ENCODE measurements at places on chromosomes 2 and 18.

DNA sequence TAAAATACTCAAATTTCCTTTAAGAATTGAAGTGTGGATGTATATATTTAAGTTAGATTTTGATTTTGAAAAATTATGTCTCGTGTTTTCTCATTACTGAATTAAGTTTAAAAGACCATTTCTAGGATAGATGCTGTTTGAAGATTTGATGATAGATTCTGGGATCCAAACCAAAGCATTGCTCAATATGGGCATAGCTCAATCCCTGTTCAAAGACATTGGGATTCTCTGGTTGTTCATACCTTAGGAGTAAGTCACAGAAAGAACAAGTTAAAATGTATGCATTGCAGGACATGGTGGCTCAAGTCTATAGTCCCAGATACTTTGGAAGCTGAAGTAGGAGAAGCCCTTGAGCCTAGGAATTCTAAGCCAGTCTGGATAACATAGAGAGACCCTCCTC, 622.3 kb downstream of the ADCYAP1 start:
- no peak for DNase-seq

- no peak for DNase-seq
Measured at GRCh38 chr2:6909431-6910385, 7.5 kb upstream of the RNF144A start.

GRCh38 chr2:62817995-62818713, 112.6 kb downstream of the EHBP1 start:
- DNase-seq: no peak

DNA sequence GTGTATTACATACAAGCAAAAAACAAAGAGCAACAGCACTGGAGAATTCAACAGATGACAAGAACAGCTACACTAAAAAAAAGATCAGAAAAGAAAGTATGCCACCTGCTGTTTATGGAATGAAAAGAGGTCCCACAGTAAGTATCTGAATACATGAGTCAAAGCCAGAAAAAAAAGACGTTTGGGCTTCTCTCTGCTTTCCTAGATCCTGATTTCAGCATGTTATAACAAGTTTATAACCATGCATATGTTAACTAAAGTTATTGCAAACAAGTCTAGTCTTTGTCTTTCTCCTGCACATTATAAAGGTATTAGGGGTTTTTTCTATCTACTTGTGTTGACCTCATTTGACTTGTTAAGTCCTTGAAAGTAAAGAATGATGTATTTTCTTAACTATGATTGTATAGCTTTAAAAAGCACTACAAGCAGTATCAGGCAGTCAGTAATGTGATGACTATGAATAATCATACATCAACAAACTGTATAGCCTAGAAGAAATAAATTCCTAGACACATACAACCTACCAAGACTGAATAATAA, 108.5 kb upstream of the COL5A2 start:
- DNase-seq: peak; percentile 58
